Inflammatory macrophage treated with lipopolysaccharide for 1 hour (primary cell): ENCODE measurements at places on chromosomes 2 and 18.

DNA sequence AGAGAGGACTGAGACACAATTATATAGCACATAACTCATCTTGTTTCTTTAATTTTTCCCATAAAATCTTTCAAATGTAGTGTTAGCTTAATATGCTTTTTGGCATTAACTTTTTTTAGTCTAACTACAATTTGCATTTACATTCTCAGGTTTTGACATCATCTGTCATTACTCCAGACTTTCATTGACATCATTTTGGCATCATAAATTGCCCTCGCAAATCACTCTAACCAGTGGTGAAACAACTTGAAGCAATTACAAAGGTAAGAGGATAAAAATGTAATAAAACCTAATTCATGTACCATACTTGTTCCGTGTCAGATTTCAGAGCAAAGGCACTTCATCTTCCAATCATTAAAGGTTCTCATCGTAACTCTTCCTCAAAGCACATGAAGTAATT, 41.4 kb downstream of the RFX8 start:
- DNase-seq: no peak

GRCh38 chr2:131081190-131081589, 12.1 kb downstream of the FAM168B start:
- DNase-seq: no peak

DNA sequence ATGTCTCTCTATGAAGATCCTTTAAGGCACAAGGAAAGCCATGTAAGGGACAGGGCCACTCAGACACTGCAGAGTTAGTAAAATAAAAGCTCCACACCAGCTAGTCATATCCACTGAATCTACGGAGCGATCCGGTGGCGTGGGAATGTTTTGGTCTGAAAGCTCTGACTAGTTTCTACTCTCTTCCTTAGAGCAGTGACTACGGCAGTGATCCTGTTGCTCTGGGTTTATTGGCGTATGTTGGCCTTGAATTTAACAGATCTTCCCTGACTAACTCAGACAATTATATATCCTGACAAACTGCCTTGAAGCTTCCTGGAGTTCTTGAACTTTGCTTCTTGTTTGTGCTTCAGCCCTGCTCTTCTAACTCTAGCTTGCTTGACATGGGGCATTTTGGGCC, 115.3 kb upstream of the FZD5 start:
- no peak for DNase-seq

GRCh38 chr2:176246331-176246730, 22.9 kb upstream of the MTX2 start:
- DNase-seq: no peak

DNA sequence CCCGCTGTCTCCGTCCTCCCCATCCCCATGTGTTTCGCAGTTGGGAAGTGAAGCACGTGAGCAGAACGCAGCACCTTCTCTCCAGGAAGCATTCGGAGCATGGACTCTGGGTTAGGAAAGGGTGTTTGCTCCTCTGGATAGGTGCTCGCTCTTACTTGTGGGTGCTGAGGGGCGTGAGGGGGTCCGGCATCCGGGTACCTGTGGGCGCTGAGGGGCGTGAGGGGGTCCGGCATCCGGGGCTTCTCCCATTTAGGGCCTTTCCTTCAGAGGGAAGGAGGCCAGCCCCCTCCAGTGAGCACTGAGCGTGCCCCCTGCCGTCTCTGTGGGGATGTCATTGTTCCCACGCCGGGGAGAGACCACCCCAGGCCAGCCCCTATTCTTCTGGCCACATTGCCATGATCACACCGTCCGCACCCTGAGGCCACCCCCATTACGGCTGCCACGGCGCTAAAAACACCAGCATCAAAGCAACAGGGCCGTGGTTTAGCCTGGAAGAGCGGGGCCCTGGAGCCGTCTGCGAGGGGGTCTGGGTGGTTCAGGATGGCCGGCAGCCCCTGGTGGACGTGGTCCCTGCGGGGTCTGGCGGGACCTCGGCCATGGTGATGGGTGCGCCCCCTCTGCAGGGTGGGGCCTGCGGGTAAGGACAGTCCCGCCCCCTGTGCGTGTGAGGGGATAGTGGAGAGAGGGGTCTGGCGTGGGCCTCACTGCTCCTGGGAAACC, 41.0 kb downstream of the NFATC1 start:
- no peak for DNase-seq

GRCh38 chr2:75053484-75054112, 95.2 kb downstream of the POLE4 start:
- DNase-seq: no peak

GRCh38 chr2:219566640-219567039, 4.7 kb downstream of the OBSL1 start:
- no peak for DNase-seq

DNA sequence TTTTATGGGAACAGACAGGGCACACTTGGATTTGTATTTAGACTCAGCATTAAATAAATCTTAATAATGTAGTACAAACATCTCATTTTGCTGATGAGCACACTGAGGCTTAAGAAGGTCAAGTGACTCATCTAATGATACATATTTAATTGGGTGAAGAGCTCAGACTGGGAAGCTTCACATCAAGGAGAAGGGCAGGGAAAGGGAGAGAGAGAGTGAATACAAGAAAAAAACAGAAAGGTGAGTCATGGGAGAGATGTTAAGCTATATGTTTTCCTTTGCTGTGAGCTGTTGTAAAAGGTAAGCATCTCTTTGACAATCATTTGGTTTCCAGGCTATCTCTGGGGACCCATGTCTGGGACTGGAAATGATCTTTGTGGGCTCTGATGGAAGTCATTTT, 277.8 kb downstream of the SETBP1 start:
- DNase-seq: no peak

- no peak for DNase-seq
These were observed 114.9 kb downstream of the PDCL3 start for GRCh38 chr2:100677611-100678185.

DNA sequence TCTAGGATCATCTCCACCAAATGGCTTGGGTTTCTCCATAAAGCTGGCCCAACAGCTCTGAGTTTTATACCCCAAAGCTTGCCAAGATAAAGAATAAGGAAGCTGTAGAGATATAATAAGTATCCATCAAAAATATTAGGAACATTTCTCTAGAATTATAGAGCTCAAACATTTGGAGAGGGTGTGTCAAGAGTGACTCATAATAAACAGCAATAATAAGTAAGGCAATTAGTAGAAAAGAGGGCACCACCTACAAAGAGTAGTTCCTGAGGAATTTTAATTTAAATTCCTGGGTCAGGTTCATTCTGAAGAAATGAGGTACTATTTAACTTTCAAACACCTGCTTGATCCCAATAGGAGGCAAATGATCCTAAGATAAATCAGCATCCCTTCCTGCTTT, 41.4 kb upstream of the NCKAP5 start:
- no peak for DNase-seq

- DNase-seq: no peak
These were observed 21.7 kb upstream of the KLHL29 start for GRCh38 chr2:23363268-23363667.

- DNase-seq: peak; percentile 77
These were observed 12.9 kb downstream of the TMEM185B start for GRCh38 chr2:120210270-120210693.

DNA sequence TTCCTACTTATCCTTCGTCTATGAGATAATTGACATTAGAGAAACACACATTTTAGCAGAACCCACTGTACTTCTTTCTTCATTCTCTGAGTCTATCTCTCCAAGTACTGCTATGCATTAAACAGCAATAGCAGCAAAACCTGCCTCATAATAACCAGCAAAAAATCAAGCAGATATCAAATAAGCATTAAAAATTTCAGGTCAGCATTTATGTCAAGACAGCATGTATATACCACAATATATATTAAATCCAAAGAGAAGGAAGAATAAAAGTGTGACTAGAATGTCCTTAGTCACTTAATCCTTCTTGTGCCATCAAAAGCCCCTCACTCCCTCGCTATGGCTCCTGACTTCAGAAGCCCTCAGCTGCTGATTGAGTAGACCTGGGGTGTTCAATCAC, 131.3 kb downstream of the MGAT5 start:
- no peak for DNase-seq

DNA sequence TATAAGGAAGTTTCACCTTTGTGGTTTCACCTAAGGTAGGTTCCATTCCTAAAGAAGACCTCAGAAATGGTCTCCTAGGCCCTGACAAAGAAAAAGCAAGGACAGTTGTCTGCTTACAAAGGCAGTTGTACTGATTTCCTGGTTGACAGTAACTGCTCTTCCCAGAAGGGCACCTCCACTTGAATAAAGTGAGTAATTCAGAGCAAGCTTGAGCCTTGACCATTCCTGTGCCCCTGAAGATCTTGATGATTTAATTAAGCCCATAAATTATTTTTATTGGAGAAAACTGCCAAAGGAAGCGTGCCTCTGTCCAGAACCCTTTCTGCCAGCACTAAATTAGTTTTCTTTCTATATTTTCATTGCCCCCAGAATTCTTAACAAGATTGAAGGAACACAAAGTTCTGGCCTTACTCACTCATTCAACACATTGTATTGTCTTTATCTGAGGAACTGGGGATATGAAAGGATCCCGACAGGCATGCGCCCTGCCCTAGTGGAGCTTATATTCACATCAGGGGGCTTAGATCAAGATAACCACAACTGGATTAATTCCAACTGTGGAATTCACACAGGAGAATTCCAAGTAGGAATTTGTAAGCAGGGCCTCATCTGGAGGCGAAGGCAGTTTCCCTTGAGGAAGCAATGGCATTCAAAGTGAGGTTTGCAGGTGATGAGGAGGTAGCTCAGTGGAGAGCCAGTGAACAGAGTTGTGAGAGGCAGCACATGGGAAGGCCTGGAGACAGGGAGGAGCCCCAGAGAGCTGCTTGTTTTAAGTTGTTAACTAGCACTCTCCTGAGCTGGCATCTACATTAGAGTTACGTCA, 21.2 kb downstream of the PTRHD1 start:
- DNase-seq: no peak

DNA sequence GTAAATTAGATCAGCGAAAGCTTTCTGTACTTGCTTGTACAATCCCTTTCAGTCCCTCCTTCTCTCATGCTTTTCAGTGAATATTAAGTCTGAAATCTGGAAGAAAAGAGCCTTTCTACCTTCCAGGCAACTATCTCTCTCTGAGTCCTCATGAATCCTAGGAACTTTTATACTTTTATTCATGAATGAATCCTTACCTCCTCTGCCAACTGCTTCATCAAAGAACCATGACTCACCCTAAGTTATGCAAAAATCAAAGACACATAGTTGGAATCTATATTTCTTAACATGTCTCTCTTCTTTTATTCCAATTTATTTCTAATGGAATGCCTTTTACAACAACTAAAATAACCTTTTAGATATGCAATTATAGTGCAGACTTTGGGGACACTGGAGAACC, 394.2 kb downstream of the CLIP4 start:
- DNase-seq: no peak
